ENCODE measurements at places on chromosomes 16 and 17.

- DNase-seq: no peak
Observed at GRCh38 chr17:330993-331701, 21.5 kb downstream of the RPH3AL start.

DNA sequence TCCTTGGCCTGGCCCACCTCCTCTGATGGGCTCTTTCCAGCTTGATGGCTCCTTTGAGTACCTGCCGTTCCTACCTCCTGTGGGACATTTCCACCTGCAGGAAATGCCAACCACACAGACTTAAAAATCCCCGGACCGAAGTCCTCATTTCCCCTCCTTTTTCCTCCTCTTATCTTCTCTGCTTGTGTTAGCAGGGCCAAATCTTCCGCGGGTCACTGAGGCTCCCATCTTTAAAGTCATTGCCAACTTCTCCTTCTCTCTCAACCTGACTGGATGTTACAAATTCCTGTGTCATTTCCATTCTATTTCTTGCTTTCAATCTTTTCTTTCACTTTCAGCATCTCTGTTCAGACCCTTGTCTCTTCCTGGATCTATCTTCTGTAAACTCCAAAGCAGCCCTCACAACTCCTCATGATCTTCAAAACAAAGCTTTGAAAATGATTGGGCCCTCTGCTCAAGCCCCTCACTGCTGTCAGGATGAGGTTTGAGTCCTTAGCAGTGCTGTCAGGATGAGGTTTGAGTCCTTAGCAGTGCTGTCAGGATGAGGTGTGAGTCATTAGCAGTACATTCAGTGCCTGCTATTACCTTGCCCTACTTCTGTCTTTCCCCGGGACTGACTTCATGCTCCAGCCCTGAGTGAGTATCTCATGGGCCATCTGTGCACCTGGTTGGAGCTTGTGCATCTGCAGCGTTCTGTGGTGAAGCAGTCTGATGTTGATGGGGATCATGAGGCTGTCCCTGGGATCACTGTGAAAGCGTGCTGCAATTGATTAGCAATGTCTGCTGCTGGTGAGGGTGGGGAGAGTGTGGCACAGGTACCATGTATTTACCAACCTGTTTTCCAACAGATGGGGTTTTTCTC, 100.1 kb downstream of the IRF8 start:
- DNase-seq: no peak

DNA sequence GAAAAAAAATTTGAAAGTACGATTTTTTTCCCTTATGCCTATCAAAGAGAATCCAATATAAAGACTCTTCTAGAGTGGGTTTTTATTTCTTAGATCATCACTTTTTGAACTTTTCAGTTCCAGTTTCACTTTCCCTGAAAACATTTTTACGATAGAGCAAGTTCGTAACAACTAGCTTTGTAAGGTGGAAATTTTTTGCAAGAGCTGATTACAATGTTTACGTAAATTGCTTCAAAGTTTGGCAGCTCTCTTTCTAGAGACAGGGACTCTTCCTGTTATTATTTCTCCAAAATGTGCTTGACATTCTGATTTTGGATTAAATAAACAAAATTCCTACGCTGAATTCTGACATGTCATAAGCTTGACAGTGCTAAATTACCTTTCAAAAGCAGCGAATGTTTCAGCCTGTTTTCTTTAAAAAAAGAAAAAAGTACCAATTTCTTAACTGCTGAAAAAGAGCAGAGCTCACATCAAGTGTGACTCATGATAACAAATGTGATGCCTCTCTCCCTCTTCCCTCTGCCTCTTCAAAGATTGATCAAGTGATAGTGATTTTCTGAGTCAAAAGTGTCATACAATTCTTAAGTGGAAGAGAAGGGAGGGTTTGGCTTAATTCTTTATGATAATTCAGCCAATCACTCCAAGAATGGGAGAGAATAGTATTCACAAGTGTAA, 175.2 kb downstream of the KCNJ2 start:
- DNase-seq: no peak

GRCh38 chr16:80459331-80459777, 81.4 kb upstream of the DYNLRB2 start:
- DNase-seq: no peak

- no peak for DNase-seq
Observed at GRCh38 chr17:15257796-15258512, 7.2 kb downstream of the PMP22 start.

GRCh38 chr17:1683459-1683858, 1.2 kb downstream of the PRPF8 start:
- no peak for DNase-seq

DNA sequence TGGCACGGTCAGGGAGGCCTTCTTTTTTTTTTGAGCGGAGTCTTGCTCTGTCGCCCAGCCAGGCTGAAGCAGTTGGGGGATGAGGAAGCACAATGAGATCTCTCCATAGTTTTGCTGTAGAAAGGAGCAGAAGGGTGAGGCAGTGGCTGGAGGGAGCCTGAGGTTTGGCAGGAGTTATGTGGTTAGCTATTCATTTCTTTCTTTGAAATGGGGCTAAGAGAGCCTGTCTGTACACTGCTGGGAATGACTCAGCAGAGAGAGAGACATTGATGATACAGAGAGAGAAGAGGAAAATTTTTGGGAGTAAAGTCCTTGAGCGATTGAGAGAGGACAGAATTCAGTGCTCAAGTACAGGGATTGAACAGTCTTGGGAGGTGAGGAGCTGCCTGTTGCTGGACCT, 22.1 kb downstream of the NOS2 start:
- DNase-seq: no peak

GRCh38 chr16:19607616-19608280, 52.2 kb downstream of the VPS35L start:
- no peak for DNase-seq

DNA sequence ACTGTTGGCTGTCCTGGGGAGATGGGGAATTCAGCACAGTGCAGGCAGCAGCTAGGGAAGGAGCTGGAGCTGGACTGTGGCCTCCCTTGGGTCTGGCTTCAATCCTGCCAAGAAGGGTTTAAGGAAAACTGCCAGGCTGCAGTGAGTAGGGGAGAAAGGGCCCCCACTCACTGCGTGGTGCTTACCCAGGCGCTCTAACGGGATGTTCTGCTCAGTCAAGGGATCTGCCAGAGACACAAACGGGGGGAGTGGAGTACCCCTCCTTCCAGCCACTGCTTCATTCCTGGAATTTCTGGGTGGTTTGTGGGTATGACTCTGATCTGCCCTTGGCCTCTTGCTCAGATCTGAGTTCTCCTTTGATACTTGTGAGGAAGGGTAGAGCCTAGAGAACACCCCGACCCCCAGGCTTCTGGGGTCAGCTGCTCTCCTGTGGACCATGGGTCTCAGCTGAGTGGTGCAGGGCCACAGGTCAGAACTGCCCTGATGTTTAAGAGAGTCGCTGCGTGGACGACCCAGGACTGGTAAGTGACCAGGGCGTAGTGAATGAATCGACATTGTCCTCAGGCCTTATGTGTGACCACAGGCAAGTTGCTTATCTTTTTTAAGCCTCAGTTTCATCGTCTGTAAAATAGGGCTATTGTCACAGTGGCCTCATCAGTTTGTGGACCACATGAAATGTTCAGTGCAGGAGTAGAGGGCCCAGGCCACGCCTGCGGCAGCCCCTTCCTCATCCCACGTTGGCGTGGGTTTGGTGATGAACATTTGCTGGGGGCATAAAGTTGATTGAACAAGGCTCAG, 9.6 kb downstream of the CRISPLD2 start:
- no peak for DNase-seq

DNA sequence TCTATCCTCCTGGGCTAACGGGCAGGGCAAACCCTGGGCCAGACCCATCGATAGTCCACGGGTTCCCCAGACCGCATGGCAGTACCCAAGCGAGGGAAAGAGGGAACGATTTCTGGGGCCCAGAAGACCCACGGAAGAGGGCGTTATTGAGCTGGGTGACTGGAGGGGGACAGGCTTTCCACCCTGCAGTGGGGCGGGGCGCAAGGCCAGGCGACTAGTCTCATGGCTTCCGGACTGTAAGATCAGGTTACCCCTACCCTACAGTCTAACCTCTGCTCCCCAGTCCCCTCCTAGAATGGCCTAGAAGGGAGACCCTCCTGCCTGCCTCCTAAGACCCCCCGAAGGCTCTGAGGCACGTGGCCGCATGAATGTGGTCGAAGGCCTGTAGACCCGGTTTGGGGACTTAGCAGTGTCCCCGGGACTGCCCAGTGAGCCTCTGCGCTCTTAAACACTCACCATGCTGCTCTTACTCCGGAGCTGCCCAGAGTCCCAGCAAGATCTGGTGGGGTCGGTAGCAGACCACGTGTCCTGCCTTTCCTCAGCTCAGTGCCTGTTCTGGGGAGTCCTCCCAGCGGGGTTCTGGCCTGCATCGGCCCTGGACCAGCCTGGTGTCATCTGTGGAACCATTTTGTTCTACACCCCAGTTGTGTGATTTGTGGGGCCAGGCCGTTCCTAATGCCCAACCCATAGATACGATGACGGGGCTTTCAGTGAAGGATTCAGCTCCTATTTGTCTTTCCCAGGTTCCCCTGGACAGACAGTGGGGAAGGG, 13.2 kb upstream of the AURKB start:
- no peak for DNase-seq

- DNase-seq: no peak
Observed at GRCh38 chr17:78652913-78653312, 75.7 kb upstream of the DNAH17 start.

- no peak for DNase-seq
Observed at GRCh38 chr16:89519881-89520280, 11.7 kb downstream of the SPG7 start.

GRCh38 chr17:55332296-55333041, 67.7 kb downstream of the HLF start:
- DNase-seq: no peak

DNA sequence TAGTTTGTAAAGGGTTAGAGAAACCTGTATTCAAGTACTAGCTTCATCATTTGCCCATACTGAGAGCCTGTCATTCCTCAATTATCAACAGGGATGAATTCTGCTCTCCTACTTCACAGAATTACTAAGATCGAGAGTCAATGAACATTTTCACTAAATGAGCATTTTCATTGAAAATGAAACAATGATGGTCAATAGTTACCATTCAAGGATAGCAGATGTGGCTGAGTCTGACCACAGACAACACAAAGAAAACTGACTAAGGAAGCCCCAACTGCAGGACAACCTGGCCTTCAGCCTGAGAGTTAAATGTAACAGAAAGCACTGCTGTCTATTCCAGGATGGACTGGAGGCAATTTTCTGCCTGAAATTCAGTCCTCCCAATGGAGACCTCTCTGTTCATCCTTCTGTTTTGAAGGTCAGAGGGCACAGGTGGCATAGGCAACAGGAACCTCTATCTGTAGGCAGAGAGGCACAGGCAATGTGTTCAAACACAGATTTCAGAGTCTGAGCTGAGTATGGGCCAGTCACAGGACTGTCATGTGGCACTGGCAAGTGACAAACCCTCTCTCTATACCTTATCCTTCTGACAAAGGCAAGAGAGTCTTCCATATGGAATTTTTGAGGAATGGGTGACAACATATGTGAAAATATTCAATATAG, 19.5 kb downstream of the TRAF4 start:
- DNase-seq: no peak

- no peak for DNase-seq
Observed at GRCh38 chr16:3771513-3771912, 54.2 kb upstream of the TRAP1 start.

GRCh38 chr17:62868723-62869122, 60.6 kb upstream of the MARCHF10 start:
- no peak for DNase-seq

DNA sequence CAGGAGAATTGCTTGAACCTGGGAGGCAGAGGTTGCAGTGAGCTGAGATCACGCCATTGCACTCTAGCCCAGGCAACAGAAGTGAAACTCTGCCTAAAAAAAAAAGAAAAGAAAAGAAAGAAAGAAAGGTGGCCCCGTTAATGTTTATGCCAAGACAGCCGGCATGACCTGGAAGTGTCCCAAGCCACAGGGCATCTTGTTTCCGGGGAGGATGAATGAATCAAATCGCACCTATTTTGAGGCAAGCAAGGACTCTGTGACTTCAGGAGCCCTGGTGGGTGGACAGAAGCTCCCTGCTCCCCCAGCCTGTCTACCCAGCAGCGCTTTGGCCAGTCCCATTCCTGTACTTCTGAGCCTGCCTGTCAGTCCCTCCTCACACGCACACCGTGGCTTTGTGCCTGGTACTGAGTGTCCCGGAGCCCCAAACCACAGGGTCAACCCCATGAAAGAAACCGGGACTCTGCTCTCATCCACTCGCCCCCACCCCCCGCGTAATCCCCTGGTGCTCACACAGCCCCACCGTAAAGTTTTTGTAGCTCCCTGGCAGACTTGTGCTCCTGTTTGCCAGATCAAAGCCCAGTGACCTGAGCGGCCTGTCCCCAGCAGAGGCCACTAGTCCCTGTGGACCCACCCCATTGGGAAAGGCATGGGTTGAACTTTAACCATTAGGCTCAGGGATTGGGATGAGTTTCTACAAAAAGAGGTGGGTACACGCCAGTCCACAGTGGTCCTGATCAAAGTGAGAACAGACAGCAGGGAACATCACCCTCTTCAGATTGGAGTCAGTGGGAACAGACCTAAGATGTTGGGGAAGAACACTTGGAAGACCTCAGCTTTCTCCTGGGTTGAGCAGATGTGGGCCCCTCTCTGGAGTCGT, 19.3 kb downstream of the CD2BP2 start:
- DNase-seq: no peak

DNA sequence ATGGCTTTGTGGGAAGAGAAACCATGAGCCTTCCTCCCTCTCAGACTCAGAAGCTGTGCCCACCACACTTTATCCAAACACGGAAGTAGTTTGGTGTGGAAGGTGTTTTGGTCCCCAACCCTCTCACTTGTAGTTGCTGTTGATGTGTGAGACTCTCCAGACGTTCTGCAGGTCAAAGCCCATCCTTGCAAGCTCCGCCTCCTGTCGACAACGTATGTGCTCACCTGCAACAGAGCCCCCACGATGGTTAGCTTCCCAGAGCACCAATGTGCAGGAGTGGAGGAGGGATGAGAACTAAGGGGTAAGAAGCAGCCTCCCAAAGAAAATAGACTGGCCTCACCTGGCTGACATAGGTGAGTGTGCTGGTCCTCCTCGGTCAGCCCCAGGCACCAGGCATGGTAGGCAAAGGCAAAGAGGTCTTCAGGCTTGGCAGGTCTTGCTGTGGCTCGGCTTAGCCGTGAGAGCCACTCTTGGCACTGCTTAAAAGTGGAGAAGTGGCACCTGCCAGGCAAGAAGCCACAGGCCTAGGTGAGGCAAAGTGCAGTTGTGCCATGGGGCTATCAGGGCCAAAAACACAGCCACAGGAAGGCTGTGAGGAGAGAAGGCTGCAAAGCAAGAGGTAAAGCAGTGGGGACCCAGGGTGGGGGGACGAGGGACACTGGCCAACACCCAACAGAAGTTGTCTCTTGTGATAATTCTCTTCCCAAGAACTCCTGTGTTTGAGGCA, 5.9 kb downstream of the MTMR4 start:
- DNase-seq: no peak

GRCh38 chr16:27156579-27156978, 46.7 kb upstream of the KDM8 start:
- no peak for DNase-seq

Data from cortex of kidney (tissue), 1 donor.